ENCODE measurements at places on chromosomes 1 and 21. TPM values are rescaled to one million over a fixed set of nuclear protein-coding genes. Genes with fewer than 3 reads are reported as not detected.

FAM229A gene
- 3.9 TPM for total RNA-seq

PLPPR4 gene
- total RNA-seq = not detected

MIXL1 gene
- total RNA-seq = not detected

FAM151A gene
- not detected for total RNA-seq

SLC9C2 gene
- total RNA-seq = not detected

ANKRD35 gene
- 7.9 TPM for total RNA-seq

LORICRIN gene
- total RNA-seq = not detected

LIPI gene
- total RNA-seq = not detected

TFF2 gene
- not detected for total RNA-seq

OR2M3 gene
- total RNA-seq = not detected

GBP1 gene
- total RNA-seq = 3.1 TPM

LRRC39 gene
- total RNA-seq = 0.22 TPM

TCHH gene
- 0.11 TPM for total RNA-seq
